ENCODE measurements at places on chromosomes 2 and 18.

DNA sequence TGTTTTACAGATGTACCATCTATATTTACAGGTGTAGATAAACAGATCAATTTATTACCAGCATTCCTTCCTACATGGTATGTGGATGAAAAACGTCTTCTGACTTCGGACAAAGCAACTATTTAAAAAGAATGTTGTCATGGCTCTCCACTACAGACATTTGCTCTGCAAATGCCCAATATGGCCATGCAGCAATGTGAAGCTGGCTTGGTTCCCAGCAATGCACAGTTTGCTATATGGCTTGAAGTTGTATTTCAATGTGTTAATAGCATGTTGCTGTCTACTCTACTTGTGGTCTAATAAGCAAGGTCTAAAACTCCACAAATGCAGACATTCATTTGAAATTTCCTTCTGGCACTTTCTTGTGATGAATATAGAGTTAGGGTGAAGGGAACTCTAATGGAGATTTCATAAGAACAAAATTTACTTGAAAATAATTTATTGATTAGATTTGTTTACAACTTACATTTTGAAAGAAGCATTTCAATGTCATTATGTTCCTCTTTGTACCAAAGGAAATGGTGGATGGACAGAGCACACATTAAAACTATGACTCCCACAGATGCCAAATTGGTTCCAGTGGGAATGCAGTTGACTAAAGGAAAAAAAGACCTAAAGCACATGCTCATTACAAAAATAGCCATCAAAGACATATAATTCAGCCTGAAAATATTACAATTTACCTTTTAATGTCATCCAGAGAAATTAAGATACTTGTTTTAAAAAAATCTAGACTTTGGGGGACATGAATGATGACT lies 234.0 kb downstream of the DYM start:
- DNase-seq: no peak

DNA sequence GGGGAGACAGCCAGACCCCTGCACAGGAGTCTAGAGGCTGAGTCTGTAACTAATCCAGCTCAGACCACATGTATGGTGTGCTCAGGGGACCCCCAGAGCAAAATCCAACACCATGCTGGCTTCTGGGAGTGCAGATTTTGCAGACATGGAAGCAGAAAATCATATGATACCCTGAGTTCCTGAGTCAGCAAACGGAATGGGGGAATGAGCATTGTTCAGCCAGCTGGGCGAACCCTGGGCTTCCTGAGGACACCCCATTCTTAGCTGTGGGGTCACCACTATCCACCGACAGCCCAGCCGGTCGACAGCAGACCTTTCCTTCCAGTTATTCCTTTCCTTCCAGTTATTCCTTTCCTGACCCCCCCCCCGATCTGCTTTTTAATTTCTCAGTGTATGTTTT lies 322.9 kb downstream of the GBX2 start:
- no peak for DNase-seq

DNA sequence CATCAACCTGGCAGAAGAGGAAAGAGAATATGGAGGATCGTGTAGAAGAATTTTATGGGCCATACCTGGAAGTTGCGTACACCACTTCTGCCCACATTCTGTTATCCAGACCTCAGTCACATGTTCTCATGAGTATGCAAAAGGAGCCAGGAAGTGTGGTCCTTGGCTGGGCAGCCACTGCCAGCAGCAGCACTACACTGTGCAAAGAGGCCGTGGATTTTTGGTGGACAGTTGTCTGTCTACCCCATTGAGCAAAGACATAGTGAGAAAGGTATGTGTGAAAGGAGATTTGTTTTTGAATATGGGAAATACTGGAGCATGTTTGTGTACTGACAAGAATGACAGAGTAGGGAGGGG lies 68.1 kb downstream of the SDC1 start:
- DNase-seq: no peak

DNA sequence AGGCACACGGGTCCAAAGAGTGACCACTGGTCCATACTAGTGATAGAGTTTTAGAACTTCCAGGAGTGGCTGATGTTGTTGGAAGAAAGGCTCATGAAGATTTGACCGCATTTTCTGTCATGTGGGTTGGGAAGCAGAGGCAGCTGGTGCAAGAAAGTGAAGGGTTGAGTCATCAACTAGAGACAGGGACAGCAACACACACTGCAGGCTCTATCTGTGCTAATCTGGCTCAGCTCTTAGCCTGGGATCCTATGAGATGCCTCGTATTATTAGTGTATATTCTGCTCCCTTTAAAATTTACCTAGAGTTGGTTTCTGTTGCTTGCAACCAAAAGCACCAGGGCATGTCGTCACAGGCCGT lies 2.5 kb upstream of the SH3RF3 start:
- no peak for DNase-seq

Measured in activated naive CD8-positive, alpha-beta T cell treated with anti-CD3 and anti-CD28 coated beads, Interleukin-2, amount 50 U/mL, for 16 hours (primary cell).